Gastroesophageal sphincter (tissue), 4 donors: ENCODE measurements at places on chromosomes 16 and 17. TPM values are rescaled to one million over a fixed set of nuclear protein-coding genes. Genes with fewer than 3 reads are reported as not detected.

Gene VMO1
- total RNA-seq = not detected

- no peak for ATAC-seq
These were observed 443.6 kb downstream of the WWOX start for GRCh38 chr16:78543023-78543422.

GRCh38 chr17:40180694-40181093 lies 3.4 kb downstream of the RAPGEFL1 start:
- no peak for ATAC-seq

GRCh38 chr17:45656527-45657181 lies 127.5 kb upstream of the CRHR1 start:
- ATAC-seq = no peak

GRCh38 chr16:1793578-1794220 lies at the start of gene IGFALS:
Gene IGFALS, minus strand, starts transcription at chr16:1793705. Its CDS starts 53 bp downstream, at chr16:1793652.
- no peak for ATAC-seq

Gene NOXO1
- not detected for total RNA-seq

- no peak for ATAC-seq
These were observed 206.8 kb upstream of the SDK2 start for GRCh38 chr17:73851091-73851490.

GRCh38 chr16:58186176-58186944 lies 11.5 kb downstream of the CSNK2A2 start:
- ATAC-seq = no peak

GRCh38 chr17:58398574-58399266 lies 18.6 kb downstream of the RNF43 start:
- no peak for ATAC-seq

- ATAC-seq = no peak
These were observed 25.6 kb upstream of the CACNG1 start for GRCh38 chr17:67018471-67019434.

- ATAC-seq = no peak
These were observed 741.1 kb downstream of the CDH11 start for GRCh38 chr16:64380751-64381150.

GRCh38 chr17:74995847-74996246 lies 8.4 kb downstream of the CDR2L start:
- no peak for ATAC-seq

GRCh38 chr17:9291912-9292560 lies 270.7 kb downstream of the NTN1 start:
- ATAC-seq = peak; percentile 88

DNA sequence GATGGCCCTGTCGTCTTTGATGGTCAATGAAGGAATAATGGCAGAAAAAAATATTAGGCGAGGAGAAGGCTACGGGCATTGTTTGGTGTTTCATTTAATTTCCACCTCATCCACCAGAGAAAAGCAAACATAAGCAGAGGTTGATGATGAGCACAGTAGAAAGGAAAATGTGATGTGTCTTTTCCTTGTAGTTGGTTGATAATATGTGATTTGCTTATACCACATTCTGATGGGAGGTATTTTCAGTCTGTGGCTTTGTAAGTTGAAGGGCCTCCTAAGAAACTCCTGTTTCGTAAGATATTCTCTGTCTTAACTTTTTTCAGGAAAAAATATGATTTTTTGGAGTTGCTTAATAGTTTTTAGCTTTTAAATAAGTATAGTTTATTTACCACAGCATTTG lies 215.7 kb downstream of the PRKCA start:
- ATAC-seq = no peak

GRCh38 chr17:49762151-49762941 lies 1.6 kb downstream of the FAM117A start:
- ATAC-seq = no peak

DNA sequence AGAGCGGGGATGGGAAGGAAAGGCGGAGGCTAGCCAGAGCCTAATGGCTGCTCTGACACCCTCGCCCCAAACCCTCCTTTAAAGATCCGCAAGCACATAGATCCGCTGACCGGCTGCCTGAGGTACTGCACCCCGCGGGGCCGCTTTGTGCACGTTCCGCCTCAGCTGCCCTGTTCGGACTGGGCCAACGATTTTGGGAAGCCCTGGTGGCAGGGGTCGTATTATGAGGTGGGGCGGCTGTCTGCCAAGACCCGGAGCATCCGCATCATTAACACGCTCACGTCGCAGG lies 663 bp downstream of the CYB5D1 start:
- no peak for ATAC-seq

DNA sequence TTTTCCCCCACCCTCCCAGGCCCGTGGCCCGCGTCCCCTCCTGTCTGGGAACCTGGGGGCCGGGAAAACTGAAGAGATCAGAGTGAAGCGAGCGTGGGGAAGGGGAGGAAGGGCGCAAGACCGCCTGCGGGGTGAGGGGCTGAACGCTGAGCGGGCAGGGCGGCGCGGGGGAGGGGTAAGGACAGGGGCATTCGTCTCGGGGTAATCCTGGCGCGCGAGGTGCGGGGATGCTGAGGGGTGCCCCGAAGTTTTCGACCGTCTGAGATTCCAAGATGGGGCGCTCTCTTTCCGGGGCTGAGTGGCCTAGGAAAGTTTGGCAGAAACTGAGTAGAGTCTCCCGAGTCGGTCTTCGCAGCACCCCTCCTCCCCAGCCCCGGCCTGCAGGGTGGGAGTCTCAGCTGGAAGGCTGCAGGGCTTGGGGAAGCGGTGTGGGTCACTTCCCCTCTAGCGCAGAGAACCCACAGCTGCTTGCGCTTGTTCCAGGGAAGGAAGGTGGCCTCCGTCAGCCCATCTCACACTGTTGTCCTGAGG lies 555 bp downstream of the TTYH2 start:
- no peak for ATAC-seq

Gene BRIP1
- 0.15 TPM for total RNA-seq

DNA sequence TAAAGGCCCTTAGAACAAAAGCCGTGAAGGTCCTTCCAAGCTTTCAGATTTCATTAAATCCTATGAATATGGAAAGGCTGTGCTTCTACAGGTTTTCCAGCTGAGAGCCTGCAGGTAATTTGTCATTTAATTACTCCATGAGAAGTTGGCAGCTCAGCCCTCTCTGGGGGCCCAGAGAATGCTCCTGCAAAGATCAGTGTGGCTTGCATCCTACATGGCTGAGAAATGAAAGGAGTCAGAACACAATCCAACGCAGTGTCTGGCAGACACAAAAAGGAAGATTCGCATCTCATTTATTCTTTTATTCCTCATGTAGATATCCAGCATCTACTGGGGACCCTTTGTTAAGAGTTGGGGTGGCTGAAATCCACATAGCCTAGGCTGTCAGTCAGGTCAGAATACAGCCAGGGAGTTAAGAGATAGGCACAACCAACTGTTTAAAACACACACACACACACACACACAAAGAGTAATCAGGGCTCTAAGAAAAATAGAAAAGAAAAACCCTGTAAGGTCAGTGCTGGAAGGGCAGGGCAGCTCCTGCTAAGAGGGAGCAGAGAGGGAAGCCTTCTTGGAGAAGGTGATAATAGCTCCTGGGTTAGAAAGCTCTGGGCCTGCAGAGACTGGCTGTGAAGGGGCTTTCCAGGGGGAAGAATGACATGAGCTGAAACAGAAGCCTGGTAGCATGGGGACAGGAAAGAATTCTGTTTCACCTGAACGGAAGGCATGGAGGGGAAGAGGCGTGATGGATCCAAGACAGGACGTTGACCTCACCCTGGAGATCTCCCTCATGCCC lies 46.9 kb upstream of the WSCD1 start:
- ATAC-seq = no peak

DNA sequence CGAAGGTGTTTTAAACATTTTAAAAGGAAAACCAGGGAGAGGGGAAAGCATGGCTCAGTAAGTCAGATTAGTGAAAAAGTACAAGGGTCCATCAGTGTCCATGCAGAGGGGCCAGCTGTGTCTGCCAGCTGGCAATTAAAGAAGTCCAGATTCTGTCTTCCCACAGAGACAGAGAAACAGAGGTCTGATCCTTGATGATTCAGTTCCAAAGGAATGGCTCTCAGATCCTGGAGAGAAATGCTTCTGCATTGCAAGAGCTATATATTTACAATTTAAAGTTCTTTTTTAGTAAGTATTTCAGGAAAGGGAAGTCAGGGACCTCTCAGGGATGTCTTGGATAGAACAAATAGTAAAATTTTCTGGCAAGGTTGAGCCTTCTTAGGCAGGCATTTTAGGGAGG lies 56.2 kb downstream of the HSD17B2 start:
- no peak for ATAC-seq

- ATAC-seq = no peak
These were observed 828.9 kb downstream of the CDH11 start for GRCh38 chr16:64292953-64293352.

GRCh38 chr17:77553459-77554066 lies 404.9 kb upstream of the TNRC6C start:
- no peak for ATAC-seq

DNA sequence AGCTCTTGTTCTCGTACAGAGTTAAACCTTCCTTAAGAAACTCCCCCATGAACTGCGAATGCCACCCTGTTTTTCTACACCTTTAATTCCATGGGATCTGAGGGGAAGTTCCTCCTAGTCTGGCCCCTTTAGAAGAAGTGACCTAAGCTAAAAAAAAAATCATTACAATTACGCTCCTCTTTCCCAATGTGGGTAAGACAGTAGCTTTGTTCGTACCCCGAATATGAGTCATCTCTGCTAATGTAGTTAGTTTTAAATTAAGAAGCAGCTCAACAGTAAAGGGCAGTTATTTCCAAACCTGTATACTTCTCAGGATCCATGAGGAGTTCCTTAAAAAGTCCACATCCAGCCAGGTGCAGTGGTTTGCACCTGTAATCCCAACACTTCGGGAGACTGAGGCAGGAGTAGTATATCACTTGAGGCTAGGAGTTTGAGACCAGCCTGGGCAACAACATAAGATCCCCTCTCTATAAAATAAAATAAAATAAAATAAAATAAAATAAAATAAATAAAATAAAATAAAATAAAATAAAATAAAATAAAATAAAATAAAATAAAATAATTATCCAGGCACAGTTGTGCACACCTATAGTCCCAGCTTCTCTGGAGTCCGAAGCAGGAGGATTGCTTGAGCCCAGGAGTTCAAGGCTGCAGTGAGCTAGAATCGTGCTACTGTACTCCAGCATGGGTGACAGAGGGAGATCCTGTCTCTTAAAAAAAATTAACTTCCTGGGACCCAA lies 26.1 kb downstream of the RCVRN start:
- ATAC-seq = no peak

Gene AANAT
- total RNA-seq = not detected

DNA sequence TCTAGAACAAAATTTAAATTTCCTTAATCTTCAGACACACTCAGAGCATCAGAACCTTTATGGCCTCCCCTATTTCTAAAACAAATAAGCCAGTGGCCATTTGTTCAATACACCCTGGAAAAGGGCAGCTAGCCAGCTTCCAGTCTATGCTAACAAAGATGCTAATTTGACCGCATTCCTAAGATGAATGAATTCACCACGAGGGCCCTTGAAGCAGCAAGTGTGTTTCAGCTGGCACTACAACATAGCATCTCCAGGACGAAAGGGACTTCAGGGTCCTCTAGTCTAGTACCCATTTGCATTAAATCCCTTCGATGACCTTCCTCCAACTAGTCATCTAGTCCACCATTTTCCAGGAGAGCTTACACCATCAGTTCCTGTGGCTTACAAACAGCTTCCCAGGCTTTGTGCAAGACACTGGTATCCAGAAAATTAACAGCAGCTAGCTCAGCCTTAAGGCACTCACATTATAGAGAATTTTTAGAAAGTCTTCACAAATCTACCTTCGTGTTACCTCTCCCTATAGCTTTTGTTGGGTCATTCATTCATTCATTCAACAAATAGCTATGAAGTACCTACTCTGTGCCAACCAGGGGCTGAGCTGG lies 10.9 kb downstream of the KRT37 start:
- ATAC-seq = no peak
